ENCODE measurements at places on chromosomes 16 and 17.
A peak's percentile ranks its signal among the peaks of the same experiment; 100 is the strongest.

DNA sequence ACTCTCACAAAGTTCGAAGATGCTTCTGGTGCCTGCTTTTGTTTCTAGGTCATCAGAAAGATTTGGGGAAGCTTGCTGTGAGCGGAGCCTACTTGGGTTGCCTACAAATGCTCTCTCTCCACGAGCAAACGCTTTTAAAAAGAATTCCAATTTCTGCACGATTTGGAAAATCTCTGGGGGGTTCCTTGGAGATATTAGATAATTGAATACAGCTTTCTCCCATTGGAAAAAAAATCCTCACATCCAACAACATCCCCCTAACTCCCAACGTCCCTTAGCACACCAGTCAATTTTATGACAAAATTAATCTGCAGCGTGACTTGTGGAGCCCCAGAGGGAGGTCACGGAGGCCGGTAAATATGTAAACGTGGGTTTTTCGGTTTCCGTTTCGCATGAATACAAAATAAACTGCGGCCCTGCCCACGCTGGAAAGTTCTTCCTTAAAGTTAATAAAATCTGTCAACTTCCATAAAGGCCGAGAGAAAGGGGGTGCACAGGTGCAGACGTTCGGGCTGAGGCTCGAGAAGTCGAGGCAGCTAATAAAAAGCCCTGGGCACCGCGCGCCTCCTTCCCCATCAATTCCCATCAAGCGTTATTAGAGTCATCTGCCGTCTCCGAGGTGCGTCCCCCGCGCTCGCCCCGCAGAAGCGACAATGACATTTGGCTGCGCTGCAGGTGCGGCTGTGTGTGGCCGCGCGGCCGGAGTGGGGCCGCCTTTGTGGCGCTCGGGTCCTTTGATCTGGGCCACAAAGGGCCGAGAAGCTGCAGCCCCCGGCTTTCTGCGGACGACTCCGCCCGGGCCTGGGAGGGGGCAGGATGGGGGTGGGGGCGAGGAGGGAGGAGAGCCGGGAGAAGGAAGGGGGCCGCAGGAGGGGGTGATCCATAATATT, 37.6 kb downstream of the SALL1 start:
- no peak for DNase-seq

GRCh38 chr17:2106308-2106955, 51.5 kb downstream of the HIC1 start:
- DNase-seq = peak; percentile 27

GRCh38 chr17:71227841-71228240, 893.0 kb upstream of the SOX9 start:
- no peak for DNase-seq

DNA sequence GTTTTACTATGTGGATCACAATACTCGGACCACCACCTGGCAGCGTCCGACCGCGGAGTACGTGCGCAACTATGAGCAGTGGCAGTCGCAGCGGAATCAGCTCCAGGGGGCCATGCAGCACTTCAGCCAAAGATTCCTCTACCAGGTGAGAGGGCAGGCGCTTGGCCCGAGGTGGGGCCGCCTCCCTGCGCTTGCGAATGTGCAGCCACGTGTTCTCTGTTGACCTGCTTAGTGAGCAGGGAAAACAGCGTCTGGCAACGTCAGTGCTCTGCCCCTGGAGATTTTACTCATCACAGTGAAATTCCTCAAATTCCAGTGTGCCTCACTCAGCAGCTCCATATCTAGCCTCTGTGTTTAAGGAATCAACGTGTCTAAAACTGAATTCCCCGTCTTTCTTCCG, 33.4 kb upstream of the CLEC18A start:
- DNase-seq = peak; percentile 96

DNA sequence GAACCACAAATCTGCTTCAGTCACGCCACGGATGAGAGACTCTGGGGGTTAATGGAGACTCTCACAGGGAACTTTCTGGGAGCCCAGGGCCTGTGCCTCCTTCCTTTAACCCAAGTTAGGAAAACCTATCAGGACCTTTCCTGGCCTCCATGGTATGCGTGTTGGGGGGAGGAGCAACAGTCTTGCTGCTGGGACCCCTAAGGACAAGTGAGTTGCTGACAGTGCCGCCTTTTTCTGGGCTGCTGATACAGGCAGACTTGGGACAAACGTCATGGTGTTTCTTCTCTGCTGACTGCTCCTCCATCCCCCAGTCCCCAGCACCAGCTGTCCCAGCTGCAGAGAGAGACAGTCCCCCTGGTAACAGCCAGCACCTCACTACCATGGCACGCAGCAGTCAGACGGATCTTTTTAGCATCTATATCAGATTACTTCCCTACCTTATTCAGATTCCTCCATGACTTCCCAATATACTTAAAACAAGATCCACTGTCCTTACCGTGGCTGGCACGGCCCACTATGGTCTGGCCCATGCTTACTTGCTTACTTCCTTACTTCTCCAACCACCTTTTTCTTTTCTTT, 6.5 kb downstream of the DPEP2NB start:
- DNase-seq = no peak

GRCh38 chr16:8720967-8721308, 46.5 kb downstream of the ABAT start:
- no peak for DNase-seq

DNA sequence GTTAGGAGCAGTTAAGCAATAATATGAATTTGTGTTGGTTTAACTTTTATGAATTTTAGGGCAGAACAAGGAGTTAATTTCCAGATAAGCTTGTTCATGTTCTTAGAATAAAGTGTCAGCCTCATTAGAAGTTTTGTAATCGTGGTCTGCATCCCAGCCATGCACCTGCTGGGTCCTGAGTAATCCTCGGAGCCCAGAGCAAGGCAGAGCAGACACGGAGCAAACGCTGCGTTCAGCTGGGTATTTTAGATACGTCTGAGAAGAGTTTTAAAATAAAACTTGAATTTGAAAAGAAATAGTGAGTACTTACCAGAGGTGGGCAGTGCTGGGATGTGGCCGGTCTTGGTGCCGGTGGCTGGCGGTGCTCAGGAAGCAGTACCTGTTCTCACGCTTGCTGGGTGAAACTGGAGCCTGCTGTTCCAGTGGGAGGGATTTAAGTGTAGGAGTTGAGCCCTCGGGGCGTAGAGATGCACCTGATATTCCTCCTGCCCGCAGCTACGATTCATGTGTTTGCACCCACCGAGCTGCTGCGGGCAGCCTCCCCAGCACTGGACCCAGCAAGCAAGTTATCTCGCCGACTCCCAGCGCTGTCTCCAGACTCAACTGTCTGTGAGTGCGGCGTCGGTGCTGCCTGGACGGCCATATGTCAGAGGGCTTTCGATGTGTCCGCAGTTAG, at the start of gene ZNF750:
ZNF750 (minus strand) TSS at position 406 of the 676 bp plus-strand sequence. CDS start 7,568 bp downstream, outside the sequence.
- peak; percentile 74 for DNase-seq

- DNase-seq = no peak
These were observed 267.1 kb downstream of the SOX9 start for GRCh38 chr17:72387969-72388368.

- DNase-seq = no peak
These were observed 59.6 kb upstream of the MTMR4 start for GRCh38 chr17:58574025-58574424.

DNA sequence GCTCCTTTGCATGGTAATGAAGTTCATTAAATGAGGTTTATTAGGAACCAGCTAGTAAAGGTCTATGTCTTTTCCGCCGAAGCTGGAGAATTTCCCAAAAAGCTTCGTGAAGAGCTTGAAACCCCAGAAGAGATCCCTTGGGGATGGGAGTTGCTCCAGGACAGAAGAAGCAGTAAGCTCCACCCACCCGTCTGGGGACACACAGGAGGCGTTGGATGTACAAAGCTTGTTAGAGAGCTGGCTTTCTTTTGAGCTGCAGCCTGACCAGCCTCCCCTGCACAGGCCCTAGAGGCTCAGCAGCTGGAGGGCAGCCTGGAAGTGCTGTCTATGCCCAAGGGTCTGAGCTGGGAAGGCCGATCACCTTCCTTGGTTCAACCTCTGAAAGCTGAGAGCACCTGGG, 147.4 kb upstream of the SDK2 start:
- no peak for DNase-seq

- DNase-seq = no peak
These were observed 61.4 kb downstream of the HAPSTR1 start for GRCh38 chr16:9152649-9153501.

- DNase-seq = no peak
These were observed 42.3 kb downstream of the BEAN1 start for GRCh38 chr16:66469291-66469946.

GRCh38 chr16:48833461-48833860, 223.5 kb upstream of the N4BP1 start:
- DNase-seq = no peak

DNA sequence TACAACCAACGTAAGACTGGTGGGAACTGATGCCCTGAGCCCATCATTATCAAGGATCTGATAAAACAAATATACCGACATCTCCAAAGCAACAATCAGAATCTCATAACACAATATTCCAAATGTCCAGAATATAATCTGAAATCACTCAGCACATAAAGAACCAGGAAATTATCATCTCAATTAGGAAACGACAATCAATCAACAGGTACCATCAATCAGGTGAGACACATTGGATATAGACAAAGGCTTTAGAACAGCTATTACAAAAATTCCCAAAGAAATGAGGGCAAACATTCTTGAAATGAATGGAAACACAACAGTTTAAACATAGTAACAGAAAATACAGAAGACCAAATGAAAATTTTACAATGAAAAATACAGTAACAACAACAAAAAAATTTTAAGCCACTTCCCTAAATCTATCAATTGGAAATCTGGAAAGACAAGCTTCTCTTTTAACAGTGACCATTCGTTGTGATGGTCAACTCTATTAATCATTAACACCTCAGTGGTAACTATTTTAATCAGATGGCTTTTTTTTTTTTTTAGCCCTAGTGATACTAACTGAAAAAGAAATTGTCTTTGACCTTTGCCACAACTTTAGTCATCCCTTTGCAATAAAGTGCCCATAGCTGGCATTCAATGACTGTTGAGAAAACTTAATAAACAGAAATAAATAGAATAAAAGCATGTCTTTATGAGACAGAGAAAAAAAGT, 70.4 kb downstream of the USP32 start:
- no peak for DNase-seq

- DNase-seq = no peak
These were observed 13.9 kb downstream of the ITPRIPL2 start for GRCh38 chr16:19127674-19128131.

- no peak for DNase-seq
These were observed 24.6 kb downstream of the CMIP start for GRCh38 chr16:81469183-81469677.

DNA sequence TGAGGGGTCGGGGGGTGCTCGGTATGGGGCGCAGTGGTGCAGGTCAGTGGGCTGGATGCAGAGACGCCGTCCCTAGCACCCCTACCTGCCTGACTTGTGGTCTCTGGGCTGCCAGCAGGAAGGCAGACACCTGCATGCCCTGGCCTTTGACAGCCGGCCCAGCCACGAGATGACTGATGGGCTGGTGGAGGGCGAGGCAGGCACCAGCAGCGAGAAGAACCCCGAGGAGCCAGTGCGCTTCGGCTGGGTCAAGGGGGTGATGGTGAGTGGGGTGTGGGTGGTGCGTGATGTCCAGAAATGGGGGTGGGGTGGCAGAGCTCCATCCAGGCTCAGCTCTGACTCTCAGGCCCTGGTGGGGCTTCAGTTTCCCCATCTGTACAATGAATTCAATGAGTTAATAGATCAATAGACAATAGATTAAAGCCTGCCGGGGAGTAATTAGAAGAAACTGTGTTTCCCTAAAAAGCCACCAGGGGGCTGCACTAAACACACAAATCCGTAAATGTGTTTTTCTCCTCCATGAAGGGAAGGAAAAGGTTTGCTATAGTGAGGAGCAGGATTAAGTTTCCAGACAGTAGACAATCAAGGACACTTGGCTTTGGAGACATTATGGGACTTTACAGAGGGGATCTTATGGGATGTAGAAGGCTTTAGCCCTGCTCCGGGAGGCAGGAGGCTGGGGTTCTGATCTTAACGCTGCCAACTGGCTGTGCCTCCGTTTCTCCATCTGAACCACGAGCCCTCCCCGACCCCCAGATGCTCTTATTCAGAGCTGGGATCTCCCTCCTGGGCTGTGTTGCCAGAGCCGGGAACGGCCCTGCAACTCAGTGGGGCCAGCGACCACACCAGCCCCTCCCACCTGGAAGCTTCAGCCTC, 2.2 kb downstream of the SLC12A3 start:
- DNase-seq = peak; percentile 35

DNA sequence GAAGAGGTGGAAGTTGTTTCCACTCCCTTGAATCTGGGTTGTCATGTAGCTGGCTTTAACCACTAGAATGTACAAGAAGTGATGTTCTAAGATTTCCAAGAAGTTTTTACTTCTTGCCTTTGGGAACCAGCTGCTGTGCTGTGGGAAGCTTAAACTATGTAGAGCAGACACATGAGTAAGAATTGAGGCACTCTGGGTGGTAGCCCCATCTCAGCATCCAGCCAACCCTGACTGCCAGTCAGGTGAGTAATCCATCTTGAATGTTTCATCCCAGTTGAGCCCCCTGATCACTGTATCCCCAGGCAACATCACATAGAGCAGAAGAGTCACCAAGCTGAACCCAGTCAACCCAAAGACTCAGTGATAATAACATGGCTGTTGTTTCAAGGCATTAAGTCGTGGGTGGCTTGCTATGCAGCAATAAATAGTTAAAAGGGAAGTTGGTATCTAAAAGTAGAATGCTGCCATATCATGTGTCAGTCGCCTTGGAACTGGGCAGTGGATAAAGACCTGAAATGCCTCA, 62.8 kb upstream of the GPR139 start:
- DNase-seq = no peak

DNA sequence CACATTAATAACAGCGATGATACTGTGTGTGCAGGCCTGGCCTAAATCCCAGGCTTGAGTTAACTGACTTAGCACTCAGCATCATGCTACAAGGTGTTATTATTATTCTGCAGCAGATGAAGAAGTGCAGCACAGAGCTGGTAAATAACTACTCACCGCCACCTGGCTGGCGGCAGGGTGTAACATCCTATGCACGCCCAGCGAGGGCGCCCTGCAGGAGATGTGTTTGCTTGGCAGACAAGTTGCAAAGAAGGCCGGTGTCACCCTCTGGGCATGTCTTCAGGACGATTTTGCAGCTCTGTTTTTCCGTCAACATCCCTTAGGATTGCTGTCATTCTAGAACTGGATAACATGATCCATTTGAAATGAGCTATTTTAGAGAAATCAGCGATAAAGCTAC, 30.1 kb downstream of the DNAH9 start:
- DNase-seq = no peak

DNA sequence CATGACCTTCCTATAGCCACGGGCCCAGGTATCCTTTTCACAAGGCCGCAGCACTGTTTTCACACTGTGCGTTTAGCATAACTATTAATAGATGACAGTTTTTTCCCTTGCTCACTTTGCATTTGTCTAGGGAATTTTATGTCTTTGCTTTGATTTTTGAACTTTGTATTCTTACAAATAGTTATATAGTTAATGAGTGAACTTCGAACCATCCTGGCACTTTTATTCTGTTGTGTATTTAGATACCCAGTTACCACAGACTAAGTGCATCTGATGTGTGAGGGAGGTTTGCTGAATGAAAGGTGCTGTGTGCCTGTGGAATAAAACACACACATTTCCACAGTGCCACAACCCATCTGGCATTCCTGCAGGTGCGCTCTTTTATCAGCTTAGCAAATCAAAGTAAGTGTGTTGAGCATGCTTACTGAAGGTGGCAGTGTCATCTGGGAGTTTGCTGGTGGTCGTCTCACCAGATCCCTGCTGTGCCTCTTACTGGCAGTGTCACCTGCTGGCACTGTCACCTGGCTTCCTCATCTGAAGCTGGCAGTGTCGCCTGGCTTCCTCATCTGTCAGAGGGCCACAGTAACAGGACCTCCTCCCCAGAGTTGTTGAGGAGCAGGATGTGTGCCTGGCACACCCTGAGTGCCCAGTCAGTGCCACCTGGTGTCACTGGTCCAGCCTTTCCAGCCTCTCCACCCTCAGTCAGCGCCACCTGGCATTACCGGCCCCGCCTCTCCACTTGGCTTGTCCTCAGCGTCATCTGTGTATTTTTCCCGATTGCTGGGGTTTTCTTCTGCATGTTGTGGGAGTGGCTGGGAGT, 37.6 kb downstream of the USP10 start:
- peak; percentile 82 for DNase-seq
